ENCODE measurements at places on chromosomes 7 and 10.

GRCh38 chr7:1106793-1107421, 19.0 kb downstream of the GPER1 start:
- no peak for DNase-seq

GRCh38 chr10:12639996-12640944, 290.9 kb downstream of the CAMK1D start:
- DNase-seq = no peak

DNA sequence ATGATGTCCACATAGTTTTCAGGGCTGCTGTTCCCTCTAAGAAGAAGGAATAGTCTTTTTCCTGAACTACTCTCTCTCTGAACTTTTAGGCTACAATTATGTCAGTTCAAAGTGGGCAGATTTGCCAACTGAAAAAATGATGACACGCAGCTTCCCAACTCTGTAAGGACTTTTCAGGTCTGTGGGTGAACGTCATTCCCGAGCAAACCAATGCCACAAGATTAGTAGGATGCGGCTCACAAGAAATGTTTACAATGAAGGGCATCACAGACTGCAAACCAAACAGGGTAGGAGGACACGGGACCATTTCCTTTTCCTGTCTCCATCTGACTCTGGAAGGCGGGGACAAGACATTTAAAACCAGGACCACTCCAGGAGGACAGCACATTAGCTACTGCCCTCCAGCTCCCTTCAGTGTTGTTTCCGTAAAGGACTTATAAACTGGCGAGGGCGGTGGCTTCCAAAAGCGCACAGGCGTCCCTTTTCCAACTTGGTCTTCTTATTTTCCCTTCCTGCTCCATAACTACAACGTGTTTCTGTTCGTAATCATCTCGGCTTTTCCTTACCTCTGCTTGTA, 539 bp upstream of the MKLN1 start:
- no peak for DNase-seq

DNA sequence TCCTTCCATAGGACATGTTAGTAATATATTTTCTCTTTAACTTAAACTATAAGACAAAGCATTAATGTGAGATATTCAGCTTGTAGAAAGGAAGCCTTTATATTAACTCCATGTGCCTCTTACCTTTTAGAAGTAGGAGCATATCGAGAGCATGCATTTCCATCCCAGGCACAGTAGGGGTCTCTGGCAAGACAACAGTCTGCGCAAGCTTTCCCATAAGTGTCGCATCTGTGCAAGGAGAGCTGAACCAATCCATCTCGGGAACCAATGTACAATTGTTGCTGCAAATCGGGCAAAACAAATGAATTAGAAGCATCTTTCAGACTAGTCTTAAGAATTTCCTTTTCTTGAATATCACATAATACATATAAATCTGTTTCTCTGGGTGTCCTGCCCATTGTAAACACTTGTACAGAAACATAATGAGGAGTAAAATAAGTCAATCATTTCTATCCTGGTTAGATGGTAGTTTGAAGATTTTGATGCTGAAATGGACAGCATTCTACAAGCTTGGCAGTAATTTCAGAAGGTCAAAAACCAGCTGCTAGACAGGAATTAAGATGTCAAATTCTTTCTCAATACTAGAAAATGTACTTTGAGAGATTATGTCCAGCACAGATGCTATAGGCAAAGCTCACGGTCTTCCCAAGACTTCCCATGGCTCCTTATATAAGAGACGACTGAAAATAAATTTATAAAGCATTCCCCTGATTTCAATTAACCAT, 171.8 kb downstream of the SEMA3D start:
- no peak for DNase-seq

- DNase-seq = no peak
Measured at GRCh38 chr7:36571190-36571560, 153.1 kb downstream of the AOAH start.

DNA sequence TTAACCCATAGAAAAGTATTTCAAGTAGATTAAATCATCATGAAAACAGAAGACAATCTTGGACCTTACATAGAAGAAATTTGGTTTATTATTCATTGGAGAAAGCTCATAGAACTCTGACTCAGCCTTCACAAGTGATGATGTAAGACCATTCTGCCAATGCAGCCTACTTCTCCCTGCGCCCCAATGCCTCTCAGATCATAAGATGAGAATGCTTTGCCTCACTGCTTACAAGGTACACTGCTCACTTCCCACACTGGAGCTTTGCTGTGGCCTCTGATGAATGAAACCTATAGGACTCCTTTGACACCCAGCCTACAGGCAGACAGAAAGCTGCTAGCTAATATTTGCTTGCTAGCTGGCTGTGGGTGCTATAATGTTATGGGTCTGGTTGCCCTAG, 569.4 kb upstream of the STEAP1 start:
- no peak for DNase-seq

GRCh38 chr7:8881916-8882315, 448.5 kb downstream of the NXPH1 start:
- DNase-seq = no peak

- no peak for DNase-seq
Measured at GRCh38 chr10:34812771-34813170, 2.3 kb downstream of the PARD3 start.

DNA sequence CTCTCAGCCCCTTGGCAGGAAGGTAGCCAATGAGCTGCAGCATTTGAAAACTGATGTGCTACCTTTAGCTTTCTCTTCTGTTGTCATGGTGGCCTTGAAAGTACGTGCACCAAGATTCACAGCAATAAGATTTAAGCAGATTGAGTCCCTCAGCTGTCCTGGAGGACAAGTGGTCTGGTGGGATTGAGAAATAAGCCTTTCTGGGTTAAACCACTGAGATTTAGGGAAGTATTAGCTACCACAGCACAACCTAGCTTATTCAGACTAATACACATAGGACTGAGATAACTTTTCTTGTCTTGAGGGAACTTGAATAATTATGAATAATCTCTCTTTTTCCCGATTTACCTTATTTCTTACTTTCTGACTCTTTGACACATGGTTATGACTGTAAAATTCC, 324.0 kb downstream of the PTEN start:
- DNase-seq = no peak
